NCI-H2029 treated with DMSO at 0.1 percent for 48 hours (cell line): ENCODE measurements at places on chromosomes 5 and 9.

- no peak for DNase-seq
These were observed 19.7 kb downstream of the HMGXB3 start for GRCh38 chr5:150020249-150020648.

DNA sequence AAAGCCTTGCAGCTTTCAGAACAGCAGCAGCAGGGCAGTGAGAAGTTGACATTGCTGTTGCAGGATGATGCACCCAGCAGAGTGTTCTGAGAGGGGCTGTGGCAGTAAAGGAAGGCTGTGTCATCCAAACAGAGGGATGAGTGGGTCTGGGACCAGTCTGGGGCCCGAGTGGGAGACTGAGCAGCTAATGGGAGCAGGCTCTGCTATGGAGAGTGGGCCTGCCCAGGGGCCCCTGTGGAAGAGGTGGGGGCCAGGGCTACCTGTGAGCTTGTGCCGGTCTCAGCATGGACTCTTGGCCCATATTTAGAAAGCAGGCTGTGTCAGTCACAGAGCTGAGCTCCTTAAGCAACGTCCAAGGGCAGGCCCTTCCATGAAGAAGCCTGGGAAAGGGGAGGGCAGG is 26.0 kb upstream of the PITX1 start:
- DNase-seq = no peak

GRCh38 chr9:98034593-98035546 is 21.7 kb upstream of the NANS start:
- DNase-seq = peak; percentile 12

DNA sequence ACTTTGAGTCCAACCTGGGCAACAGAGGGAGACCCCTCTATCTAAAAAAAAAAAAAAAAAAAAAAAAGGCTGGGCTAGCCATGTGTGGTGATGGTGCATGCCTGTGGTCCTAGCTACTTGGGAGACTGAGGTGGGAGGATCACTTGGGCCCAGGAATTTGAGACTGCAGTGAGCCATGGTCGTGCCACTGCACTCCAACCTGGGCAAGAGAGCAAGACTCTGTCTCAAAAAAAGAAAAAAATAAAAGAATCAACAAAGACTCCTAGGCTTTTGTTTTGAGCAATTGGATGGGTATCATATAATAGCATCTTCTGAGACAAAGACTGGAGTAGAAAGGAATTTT is 481.7 kb upstream of the PAPPA start:
- no peak for DNase-seq

DNA sequence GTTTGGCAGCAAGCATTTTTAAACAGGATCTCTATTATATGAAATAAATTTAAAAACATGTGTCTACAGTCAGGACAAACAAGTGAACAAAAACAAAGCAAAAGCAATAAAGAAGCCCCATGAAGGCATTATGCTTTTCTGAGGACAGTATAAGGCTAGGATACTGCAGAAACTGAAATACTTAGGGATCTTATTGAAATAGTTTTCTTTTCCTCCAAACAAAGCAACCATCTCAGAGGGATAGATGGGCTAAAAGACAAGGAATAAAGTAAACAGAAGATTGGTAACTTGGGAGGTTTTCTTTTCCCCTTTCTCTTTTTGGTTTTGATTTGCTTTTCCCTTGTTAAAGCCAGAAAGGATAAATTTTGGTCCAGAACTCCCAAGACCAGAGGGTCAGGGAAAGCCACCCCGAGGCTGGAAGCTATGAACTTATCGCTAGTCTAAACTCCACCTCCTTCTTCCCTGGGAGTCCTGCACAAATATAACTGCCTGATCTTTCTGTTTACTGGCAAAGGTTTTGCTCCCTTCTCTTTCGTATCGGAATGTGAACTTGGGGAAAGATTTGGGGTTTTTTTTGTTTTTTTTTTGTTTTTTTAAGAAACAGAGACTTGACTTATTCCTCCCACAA is 164.0 kb downstream of the GHR start:
- no peak for DNase-seq

DNA sequence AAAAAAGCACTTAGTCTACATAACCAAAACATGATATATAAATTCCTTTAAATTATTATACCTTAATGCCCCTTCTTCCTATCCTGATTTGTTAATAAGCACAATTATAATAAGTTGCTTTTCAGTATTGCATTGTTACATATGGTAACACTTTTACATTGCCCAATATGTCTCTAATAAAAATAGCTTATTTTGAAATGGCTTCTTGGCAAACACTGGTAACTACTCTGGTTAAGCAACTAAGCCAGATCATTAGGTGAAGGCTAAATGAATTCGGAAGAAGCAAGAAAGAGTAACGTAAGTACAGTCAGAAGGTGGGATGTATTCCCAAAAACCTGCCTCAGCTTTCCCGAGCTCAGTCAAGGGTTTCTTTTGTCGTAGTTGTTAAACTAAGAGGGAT is 85.3 kb downstream of the TTC39B start:
- DNase-seq = no peak

GRCh38 chr5:38825494-38825893 is 20.3 kb upstream of the OSMR start:
- no peak for DNase-seq

DNA sequence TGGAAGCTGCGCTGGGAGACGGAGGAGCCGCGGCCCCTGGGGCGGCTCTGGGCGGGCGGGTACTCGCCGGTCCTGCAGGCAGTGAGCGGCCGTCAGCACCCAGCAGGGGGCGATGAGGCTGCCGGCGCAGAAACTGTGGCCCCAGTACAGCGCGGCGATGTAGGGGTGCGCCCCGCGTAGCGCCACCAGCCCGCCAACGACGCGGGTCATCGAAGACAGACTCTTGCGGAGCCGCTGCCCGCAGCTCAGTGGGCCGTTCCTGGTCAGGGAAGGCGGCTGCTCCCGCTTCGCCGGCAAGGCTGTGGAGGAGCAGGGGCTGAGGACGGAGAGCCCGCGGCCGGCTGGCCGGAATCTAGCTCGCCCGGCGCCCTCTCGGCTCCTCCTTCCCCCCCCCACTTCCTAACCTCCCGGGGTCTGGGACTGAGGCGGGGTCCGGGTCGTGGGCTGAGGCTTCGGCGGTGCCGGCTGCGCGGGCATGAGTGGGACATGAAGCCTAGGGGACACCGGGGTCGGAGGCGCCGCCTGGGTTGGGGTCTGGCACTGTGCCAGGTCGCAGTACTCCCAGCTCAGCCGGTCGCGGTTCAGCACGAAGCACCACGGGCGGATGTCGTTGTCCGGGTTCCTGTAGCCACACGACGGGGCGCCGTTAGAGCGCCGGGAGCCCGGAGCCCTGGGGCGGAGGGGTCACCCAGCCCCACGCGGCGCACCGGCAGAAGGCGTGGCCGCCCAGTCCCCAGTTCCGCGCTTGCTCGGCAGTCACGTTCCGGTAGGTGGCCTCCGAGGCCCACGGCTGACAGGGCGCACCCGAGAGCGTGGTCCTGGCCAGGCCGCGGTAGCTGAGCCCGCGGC is 3.6 kb upstream of the PFN3 start:
- DNase-seq = peak; percentile 27

DNA sequence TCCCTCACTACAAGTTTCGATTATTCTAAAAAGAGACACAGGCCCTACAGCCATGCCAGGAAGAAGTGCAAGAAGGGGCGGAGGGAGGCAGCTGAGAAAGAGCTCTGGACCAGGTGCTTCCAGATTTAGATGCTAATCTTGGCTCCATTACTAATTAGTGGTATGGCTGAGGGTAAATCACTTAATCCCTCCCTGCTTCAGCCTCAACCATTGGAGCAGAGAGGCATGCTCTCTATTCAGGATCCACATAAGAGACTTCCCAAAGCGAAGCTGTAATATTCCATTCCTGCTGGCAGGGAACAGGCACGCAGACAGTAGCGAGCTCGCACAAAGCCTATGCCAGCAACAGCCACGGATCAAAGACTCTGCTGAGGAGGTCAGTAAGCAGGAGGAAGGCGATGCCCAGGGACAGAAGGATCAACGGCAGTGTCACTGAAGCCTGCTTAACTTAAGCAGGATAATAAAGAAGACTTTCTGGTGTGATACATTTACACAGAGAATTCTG is 24.2 kb downstream of the LIFR start:
- no peak for DNase-seq

- no peak for DNase-seq
These were observed 170.6 kb upstream of the TRIM32 start for GRCh38 chr9:116516456-116516855.

GRCh38 chr5:106171708-106172107 is 1499.0 kb downstream of the EFNA5 start:
- DNase-seq = no peak

- no peak for DNase-seq
These were observed 23.4 kb upstream of the SCGB3A2 start for GRCh38 chr5:147854894-147855773.

DNA sequence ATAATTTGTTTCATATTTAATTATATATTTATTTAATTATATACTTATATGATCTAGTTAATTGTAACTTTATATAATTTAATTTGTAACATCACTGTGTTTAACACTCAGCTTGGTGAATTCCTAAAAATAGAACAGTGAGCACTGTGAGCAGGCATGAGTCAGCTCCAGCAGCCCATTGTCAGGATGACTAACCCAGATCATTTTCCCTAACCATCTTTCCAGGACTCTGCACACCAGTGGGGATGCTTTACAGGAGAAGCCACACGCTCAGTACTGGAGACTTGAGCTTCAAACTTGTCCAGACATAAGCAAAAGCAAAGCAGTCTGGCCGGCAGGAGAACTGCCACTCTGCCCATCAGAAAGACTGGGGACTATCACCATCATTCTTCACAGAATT is 446.2 kb upstream of the TRPC7 start:
- no peak for DNase-seq

DNA sequence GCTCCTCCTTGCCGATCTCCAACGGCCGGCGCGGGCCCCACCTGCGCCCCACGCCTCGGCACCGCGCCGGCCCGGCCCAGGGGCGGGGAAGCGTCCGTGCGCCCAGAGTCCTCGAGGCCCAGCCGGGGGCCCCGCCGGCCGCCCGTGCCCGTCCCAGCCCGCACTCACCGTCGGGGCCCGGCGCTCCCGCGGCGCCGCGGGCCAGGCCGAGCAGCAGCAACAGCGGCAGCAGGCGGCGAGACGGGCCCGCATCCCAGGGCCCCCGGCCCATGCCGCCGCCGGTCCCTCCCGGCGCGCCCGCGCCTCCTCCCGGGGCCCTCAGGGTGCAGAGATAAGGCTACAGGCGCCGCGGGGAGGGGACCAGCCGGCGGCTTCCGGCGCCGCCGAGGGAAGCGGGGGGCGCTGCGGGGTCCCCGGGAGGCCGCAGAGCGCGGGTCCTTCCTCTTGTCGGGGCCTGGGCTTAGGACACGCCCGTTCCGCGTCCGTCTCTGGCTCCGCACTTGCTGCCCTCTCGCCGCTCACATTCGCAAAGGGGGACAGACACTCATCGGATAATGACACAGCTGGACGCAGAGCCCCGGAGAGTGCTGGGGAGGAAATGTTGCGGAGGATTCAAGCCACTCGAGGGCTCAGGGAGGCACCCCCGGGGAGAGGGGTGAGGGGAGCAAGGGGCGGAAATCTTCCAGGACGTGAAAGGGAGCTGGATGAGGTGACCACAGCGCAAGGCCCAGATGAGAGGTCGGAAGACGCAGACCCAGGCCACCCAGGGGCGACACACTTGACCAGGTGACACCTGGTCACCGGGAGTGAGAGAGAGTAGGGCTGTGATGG is at the start of gene SUSD1:
SUSD1 (minus strand) TSS at position 333 of the 831 bp plus-strand sequence; CDS start at position 271, 62 bp downstream.
- DNase-seq = no peak

DNA sequence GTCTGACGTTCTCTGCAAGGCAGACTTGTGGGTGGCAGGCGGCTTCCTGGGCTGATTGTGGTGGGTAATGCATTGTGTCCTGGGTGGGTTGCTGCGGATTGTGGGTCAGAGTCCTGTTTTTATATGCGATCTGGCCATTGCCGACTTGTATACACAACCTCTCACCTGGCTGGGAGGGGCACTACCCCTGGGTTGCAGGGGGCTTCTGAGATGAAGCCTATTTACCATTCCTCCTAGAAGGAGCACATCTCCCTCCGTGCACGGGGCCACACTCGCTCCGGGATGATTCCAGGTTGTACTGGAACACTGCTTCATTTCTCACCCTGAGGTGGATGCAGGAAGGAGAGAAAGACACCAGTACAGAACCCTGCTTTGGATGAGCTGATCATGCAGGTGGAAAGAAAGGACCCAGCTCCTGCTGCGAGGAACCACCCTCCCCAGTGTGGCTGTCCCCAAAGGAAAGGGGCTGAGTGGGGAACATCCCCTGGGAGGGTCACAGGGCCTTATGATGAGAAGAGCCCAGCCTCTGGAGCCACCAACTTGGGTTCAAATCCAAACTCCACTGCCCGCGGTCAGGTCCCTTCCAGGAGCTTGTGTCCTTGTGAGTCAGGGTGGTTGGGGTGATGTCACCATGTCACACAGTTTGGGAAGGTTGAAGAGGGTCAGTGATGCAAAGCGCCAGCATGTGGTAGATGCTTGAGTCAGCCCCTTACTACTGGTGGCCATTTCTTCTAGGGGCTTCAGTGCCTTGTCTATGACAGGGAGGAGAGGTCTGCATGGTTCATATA is 151.8 kb upstream of the COL5A1 start:
- DNase-seq = no peak

DNA sequence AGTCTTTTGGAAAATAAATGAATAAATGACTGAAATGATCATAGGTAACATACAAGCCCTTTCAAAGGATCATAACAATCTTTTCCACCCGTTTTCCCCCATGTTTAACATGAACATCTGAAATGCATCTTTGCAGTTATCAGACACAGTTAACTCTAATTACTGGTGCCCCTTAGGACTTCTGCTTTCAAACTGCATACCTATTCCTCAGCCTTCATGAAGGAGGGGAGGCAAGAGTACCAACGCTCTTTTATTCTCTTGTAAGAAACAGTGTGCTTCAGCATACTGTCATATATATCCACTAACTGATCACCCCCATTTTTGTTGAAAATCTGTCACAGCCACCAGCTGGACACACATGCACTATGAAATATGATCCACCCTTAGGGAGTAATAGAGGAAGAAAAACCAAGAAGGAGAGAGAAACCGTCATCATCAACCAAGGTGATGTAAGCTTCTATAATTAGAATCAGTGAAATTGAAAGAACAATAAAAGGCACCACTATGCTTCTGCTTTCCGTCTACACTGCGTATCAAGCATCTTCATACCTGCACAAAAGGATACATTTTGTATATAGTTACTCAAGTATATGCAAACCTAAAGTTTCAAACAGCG is 98.7 kb downstream of the RAPGEF6 start:
- peak; percentile 69 for DNase-seq

DNA sequence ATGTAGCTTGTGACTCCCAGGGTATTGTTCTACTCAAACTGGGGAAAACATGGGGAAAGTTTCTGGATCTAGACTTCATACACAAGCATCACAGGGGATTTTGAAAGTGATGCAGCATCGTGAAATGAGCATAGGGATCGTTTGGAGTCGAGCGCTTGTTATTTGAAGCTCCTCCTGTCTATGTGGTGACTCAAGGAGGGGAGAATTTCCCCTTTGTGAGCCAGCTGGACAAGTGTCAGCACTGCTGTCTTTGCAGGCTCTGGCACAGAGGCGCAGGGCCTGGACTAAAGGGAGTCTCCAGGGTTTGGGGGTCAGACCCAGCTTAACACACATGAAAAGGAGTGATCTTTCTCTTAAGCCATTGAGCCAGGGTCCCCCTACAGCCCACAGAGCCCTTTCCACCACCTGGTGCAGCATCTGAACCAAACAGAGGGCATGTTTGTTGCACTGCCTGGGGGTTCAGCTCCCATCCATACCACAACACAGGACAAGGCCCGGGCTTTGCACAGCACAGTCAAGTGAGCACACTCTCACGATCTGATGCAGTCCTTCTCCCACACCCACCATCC is 51.0 kb downstream of the IRF1 start:
- no peak for DNase-seq

- DNase-seq = no peak
These were observed 40.1 kb downstream of the SLC1A1 start for GRCh38 chr9:4530375-4530774.

- no peak for DNase-seq
These were observed 96.0 kb downstream of the MEGF10 start for GRCh38 chr5:127386557-127386956.

GRCh38 chr5:177309351-177310191 is 2.1 kb downstream of the MXD3 start:
- DNase-seq = peak; percentile 68
